ENCODE measurements at places on chromosomes 6 and 20. TPM values are rescaled to one million over a fixed set of nuclear protein-coding genes. Genes with fewer than 3 reads are reported as not detected.

NR2E1 gene
- not detected for total RNA-seq

SLC22A1 gene
- 1.9 TPM for total RNA-seq

NCR2 gene
- not detected for total RNA-seq

BPIFB1 gene
- not detected for total RNA-seq

TMEM217 gene
- total RNA-seq = 2.0 TPM

Measured in posterior vena cava (tissue), 2 donors.